NCI-H1436 (cell line): ENCODE measurements at places on chromosomes 4 and X.

GRCh38 chr4:181312066-181312465 is 931.1 kb upstream of the TENM3 start:
- no peak for DNase-seq

DNA sequence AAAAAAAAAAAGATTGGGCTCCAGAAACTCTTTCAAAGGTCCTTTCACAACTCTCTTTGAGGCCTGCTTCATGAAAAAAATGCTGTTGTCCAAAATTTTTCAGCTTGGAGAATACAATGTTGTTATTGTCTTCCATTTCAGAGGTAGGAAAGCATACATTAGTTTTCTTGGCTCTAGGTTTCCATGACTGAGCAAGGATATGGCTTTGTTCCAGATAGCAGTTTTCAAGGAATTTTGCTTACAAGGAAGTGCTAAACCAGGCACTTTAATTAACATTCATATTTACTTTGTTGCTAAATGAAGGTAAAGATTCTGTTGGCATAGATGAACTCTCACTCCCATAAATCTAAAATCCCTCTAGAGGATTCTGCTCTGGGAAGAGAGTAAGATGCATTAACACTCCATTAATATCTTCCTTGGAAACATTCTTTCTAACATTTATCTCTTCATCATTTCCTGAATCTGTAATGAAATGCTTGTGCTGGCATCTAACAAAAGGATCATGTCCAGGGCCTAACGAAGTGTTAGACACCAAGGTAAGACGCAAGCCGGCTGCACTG is 118.4 kb downstream of the COL25A1 start:
- DNase-seq, result no peak

GRCh38 chr4:36211084-36211483 is 33.2 kb downstream of the ARAP2 start:
- no peak for DNase-seq

DNA sequence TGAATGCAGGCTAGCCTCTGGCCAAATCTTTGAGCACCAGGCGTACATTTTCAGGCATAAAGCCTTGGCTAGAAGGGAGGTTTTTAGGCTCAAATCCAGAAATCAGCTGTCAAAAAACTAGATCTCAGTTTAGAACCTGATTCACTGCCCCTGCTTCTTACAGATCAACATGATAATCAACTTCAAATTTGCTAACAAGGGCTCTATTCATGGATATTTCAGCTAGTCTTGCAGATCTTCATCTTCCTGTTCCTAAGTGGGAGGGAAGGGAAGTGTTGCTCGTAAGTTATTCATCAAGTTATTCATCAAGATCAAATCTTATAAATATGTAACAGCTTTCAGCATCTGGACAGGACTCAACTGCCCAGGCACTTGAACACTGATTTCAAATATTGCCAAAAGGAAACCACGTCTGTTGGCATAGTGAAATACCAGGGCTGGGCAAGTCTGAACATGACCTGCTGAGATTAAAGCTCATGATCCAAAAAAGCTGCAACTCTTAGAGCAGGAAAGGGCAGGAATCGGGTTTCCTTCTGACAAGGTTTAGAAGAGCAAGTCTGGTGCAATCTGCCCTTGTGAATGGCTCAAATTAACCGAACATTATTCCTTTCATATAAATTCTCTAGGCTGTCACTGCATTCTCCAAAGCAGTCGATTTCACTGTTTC is 200.3 kb downstream of the PDGFC start:
- no peak for DNase-seq

GRCh38 chr4:81712714-81713113 is 241.0 kb upstream of the RASGEF1B start:
- no peak for DNase-seq

DNA sequence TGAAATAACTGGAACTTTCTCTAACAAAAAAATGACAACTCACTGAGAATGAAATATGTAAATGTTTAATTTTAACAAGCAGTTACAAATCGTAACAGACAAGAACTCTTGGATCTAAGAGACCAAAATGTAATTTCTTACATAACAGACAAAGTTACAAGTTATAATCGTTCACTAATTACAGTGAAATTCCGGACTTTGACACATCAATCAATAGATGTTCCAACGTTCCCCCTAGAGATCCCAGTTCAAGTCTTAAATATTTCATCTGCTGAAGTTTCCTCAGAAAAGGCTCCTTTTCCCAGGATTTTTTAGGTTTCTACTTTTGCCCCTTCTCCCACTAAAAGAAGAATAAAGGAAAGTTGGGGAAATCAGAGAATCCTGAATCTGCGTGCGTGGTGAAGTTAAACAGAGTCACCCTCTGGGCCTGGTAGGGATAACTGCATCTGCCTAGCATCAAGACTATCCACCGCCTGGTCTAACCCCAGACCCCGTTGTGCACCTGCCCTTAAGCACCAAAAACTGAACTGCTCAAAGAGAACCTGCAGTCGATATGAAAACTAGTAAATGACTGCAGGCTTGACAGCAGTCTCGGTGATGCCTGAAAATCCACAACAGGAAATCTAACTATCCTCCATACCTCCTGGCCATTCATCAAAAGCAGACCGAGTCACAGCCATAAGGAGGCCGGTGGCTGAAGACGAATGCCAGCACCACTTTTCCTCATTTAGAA is 2.3 kb downstream of the IRF2 start:
- no peak for DNase-seq

DNA sequence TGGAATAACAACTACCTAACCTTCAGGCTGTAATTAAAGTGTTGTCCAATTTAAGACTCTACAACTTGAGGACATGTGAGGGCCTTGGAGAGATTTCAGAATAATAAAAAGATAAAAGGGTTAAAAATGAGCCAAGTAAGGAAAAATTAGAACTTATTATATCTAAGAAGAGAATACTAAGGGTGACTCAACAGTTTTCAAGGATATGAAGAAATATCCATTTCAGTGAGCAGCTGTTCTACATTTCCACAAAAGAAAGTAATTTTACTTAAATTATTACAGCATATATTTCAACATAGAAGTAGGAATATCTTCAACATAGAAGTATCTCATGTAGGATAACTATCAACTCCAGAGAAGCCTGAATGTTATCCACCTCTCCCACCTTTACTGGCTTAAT is 11.3 kb downstream of the SNX12 start:
- DNase-seq, result no peak

DNA sequence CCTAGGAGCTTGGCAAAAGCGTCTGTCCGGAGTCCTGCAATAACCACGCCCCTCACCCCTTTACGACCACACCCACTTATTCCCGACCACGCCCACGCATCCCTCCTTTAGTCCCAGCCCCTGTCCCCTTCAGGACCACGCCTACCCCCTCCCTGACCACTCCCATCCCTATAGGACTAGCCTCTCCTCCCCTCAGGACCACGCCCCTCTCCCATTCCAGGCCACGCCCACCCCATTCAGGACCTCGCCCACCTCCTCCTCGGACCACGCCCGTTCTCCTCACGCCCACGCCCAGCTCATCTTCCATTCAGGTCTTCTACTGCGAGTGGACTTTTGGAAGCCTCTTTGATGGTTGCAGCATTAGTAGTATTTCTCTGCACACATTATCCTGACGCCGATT is 131.2 kb upstream of the STX18 start:
- DNase-seq, result no peak

DNA sequence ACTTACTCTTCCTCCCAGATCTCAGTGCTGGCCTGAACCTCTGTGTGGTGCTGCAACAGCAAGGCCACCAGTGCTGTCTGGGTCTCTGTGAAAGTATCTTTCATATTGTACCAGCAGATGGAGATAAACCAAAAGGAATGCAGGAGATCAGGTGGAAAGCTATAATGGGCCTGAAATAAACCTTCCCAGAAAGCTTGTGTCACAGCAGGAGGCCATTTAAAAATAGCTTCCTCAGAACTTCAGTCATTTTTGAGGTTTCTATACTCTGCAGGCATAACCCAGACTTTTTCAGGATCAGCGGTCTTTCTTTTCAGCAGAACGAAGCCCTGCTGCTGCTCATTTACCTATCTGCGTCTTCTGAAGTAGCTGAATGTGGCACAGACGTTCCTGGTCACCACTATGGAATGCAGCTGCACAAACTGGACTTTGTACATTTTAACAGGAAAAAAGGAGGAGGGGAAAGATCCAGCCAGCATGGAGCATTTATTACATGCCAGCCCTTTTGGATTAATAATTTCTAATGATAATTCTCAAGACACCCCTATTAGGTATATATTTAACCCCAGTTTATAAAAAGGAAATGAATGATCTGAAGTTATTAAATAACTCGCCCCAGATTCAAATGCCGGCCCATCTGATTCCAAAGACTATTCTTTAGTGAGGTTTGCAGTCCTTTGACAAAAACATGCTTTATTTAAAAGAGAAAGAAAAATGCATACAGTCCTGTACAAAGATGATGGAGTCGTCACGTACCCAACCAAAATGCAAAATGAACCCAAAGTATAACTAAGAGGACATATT is 119.7 kb downstream of the NFKB1 start:
- DNase-seq, result peak; percentile 5

GRCh38 chr4:168177546-168178149 is 85.3 kb downstream of the ANXA10 start:
- DNase-seq, result no peak

- DNase-seq, result no peak
Measured at GRCh38 chr4:136922066-136922465, 610.2 kb downstream of the PCDH18 start.

DNA sequence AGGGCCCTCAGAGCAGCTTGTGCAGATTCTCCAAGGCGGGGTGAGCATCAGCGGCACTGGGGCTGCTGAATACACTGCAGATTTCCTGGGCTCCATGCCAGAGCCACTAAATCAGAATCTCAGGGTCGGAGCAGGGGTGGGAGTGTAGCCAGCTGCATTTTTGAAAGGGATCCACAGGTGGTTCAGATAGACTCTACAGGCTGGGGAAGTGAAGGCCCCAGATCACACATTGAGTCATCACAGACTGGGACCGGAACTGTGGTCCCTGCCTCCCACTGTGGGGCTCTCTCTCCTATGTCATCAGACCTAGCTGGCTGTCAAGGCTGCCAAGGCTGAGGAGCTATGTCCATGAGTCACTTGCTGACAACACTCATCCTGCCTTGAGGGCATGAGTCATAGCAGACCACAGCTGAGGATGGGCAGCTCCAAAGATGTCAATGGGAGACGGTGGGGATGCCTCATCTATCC is 162.3 kb upstream of the MAMLD1 start:
- DNase-seq, result no peak

DNA sequence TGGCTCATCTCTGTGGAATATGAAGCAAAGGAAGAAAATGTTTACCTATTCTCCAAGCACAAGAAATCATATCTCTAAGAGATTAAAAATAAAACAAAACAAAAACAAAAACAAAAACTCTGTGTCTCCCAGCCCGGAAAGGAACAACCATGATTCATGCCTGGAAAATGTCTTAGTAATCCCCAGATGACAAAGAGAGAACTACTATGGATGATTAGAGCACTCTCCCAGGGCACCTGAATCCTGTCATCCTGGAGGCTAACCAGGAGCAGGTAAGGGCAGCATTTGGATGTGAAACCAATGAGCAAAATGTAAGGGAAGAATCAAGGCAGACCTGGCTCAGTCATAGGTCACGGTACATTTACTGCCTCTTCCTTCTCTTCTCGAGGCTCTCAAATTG is 1.7 kb upstream of the AKAP4 start:
- DNase-seq, result no peak

- peak; percentile 6 for DNase-seq
Measured at GRCh38 chrX:44303119-44303518, 40.4 kb downstream of the EFHC2 start.

DNA sequence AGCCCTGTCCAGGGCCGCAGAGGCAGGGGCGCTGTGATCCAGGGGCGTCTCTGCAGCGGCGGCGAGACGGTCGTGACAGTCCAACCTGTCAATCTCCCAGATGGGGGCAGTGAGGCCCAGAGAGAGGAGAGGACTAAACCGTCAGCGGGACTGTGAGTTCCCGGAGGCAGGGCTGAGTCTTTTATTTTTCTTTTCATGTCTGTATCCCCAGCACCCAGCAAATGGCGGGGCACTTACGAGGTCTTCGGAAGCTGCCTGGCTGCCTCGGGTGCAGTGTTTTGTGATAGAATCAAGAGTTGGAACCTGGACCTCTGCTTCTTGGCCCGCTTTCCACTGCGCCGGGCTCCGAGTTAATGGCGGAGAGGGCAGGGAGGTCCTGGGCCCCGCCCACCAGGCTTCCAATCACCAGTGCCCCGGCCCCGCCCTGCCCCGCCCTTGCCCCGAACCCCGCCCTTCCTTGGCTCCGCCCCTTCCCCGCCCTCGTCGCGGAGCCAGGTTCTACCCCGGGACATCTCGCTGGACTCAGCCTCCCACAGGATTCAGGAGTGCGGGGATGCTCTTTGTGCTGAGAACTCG is 35.3 kb upstream of the GRPEL1 start:
- no peak for DNase-seq

GRCh38 chr4:13857397-13857796 is 229.9 kb upstream of the BOD1L1 start:
- DNase-seq, result no peak

GRCh38 chr4:107153228-107153627 is 117.1 kb upstream of the DKK2 start:
- no peak for DNase-seq

- peak; percentile 32 for DNase-seq
Measured at GRCh38 chrX:48957477-48957826, at the start of gene OTUD5. TSS of gene OTUD5 (minus strand) at chrX:48957607. CDS start at chrX:48957570, 37 bp downstream.

DNA sequence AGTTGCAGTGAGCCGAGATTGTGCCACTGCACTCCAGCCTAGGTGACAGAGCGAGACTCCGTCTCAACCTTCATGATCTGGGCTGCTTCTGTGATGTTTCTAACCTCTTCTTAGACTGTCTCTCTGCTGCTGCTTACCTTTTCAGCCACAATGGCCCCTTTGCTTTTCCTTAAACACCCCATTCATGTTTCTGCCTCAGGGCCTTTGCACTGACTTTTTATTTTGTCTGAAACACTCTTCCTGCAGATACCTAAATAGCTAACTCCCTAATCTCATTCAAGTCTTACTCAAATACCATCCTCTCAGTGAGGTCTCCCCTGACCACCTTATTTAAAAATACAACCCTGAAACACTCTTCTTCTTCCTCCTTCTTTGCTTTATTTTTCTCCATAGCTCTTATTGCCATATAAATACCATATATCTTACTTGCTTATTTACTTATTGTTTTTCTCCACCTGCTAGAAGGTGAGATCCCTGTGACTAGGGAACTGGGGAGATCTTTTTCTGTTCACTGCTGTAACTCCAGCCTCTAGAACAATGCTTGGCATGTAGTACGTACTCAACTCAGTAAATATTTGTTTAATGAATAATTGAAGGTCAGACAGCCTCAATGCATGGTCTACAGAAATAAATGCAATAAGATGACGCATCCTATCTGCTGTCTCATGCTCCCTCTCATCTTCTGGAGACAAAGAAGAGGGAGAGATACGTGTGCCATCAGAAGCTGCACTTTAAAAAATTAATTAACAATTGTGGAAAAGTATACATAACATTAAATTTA is 43.8 kb upstream of the SETD7 start:
- no peak for DNase-seq

- no peak for DNase-seq
Measured at GRCh38 chr4:94208918-94209317, 1.3 kb downstream of the SMARCAD1 start.

- DNase-seq, result peak; percentile 60
Measured at GRCh38 chrX:53695946-53696549, 9.5 kb upstream of the HUWE1 start.

GRCh38 chrX:155612312-155613224 is at the start of gene TMLHE:
TSS of gene TMLHE (minus strand) at chrX:155612952. CDS start at chrX:155545276, 67,676 bp downstream.
- peak; percentile 66 for DNase-seq
